Activated naive CD4-positive, alpha-beta T cell treated with anti-CD3 and anti-CD28 coated beads for 36 hours (primary cell): ENCODE measurements at places on chromosomes 11 and 22. TPM values are rescaled to one million over a fixed set of nuclear protein-coding genes. Genes with fewer than 3 reads are reported as not detected.

The KCNK4 gene
- total RNA-seq, result not detected

- H3K36me3 ChIP-seq, result no peaks in the 10 kb centered on the region
- DNase-seq, result no peak
These were observed 63.1 kb downstream of the MTNR1B start for GRCh38 chr11:93032580-93032979.

The NLRP14 gene
- not detected for total RNA-seq

The MARK2 gene
- 15.8 TPM for total RNA-seq

The CLTCL1 gene
- 1.0 TPM for total RNA-seq

DNA sequence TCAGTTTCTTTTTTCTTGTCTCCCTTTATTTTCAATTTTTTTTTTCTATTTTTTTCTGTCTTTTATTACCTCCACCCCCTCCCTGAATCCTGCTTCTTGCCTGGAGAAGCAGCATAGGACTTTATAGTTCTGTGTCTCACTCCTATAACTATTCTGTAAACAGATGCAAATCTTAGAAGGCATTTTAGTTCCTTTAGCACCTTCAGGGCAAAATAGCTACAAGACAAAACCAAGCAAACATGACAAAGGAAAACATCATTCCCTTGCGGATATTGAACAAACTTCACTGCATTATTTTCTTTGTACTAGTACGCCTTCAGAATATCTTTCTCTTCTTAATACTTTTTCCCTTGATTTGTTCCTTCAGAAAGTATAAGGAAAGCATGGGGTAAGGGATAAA, 446.2 kb upstream of the CHORDC1 start:
- H3K27me3 ChIP-seq, result no peaks in the 10 kb centered on the region
- H3K4me3 ChIP-seq, result no peak overlapping the region
- H3K36me3 ChIP-seq, result no peaks in the 10 kb centered on the region
- no peak for DNase-seq
- no peak overlapping the region for H3K27ac ChIP-seq

DNA sequence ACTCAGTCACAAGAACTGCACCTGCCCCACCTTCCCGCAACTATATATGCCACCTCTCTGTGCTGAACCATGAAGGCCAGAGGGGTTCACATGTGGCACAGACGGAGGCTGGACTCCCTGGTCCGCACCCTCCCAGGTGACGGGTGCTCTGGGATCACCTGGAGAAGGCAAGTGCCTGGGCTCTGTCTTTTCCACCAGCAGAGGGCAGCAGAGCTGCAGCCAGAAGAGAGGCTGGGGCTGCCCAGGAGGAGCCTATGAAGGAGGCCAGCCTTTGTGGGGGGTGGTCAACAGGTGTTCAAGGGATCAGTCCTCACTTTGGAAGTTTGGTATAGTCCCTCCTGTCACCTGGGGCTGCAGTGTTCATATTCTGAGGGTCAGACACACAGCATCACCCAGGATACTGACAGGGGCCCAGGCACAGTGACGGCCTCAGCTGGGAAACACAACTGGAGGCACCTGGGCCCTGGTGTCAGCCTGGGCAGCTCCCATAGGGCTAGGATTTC, 39.2 kb upstream of the IGLL5 start:
- DNase-seq, result peak; percentile 84
- no peaks in the 10 kb centered on the region for H3K27me3 ChIP-seq
- H3K4me3 ChIP-seq, result no peak overlapping the region
- no peaks in the 10 kb centered on the region for H3K36me3 ChIP-seq
- H3K27ac ChIP-seq, result no peak overlapping the region
- H3K4me1 ChIP-seq, result peaks cover 31% of the 10 kb centered on the region

GRCh38 chr11:35180317-35181233, 41.6 kb downstream of the CD44 start:
- peaks cover 75% of the 10 kb centered on the region for H3K36me3 ChIP-seq
- DNase-seq, result no peak

- no peaks in the 10 kb centered on the region for H3K4me1 ChIP-seq
- no peak overlapping the region for H3K4me3 ChIP-seq
- H3K27ac ChIP-seq, result no peak overlapping the region
- no peaks in the 10 kb centered on the region for H3K36me3 ChIP-seq
- no peaks in the 10 kb centered on the region for H3K27me3 ChIP-seq
These were observed 30.0 kb upstream of the MUC5B start for GRCh38 chr11:1192741-1193325.

The PRG3 gene
- not detected for total RNA-seq

DNA sequence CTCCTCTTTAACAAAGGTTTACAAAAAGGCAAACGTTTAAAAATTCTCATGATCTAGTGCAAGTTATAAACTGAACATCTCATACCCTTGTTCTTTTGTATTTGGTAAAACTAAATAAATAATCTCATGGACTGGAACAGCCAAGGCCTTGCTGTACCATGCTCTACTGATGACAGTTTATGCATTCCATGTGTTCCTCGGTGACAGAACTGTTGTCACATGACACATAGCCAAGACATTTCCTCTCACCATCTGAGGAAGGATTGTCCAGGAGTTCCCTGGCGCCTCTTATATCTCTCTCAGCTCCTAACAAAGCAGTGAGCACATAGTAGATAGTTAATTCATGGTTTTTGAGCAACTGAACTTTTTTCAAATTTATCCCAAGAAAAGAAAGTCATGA, 12.6 kb downstream of the CCDC83 start:
- H3K36me3 ChIP-seq, result no peaks in the 10 kb centered on the region
- peaks cover 3% of the 10 kb centered on the region for H3K4me1 ChIP-seq
- no peak overlapping the region for H3K4me3 ChIP-seq
- no peak for DNase-seq
- no peaks in the 10 kb centered on the region for H3K27me3 ChIP-seq
